ENCODE measurements at places on chromosomes 16 and 17.
A peak's percentile ranks its signal among the peaks of the same experiment; 100 is the strongest.

- DNase-seq, result no peak
Measured at GRCh38 chr17:4973256-4974114, 5.9 kb upstream of the SPAG7 start.

GRCh38 chr16:55146966-55147365, 177.0 kb upstream of the IRX6 start:
- no peak for DNase-seq

DNA sequence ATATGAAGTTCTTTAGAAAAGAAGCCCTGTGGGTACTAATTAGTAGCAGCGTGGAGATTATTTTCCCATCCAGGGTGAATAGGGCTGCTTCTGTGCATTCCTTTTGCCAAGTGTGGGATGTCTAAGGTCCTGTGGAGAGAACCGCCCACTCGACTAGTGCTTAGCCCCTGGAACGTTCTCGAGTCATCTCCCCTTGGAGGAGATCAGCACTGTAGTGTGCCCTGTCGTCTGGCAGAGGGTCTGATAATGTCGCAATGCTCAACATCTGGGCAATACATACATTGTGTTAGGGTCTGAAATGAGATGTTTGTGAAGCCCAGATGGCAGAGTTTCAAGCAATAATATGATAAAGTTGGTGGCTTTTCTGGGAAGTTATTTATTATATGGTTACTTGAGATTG, 64.8 kb downstream of the SPECC1 start:
- no peak for DNase-seq

DNA sequence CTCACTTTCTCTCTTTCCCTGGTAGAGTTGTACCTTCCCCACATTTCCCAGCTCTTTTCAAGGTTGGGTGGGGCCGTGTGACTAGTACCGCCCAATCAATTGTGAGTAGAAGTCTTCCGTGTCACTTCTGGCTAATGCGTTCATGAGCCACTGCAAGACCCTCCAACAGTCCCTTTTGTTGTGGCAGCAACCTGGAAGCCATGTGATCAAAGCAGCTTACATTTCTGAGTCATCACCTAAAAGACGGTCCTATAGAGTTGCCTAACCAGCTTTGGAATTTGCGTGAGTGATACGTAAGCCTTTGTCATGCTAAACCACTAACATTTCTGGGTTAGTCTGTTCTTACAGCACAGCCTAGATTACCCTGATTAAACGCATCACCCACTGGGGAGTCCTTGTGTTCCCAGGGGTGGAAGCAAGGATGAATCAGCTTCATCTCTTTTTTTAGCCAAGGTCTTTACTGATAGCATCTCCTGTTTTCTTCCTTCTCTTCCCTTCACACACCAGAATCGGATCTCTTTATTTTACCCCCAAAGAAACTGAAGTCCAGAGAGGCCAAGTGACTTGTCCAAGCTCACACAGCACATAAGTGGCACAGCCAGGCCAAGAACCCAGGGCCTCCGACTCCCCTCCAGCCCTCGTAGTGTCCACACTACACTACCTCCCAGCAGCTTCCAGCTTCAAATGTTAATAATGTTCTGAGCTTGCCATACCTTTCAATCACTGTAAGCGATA, 366.3 kb upstream of the XYLT1 start:
- DNase-seq, result no peak

DNA sequence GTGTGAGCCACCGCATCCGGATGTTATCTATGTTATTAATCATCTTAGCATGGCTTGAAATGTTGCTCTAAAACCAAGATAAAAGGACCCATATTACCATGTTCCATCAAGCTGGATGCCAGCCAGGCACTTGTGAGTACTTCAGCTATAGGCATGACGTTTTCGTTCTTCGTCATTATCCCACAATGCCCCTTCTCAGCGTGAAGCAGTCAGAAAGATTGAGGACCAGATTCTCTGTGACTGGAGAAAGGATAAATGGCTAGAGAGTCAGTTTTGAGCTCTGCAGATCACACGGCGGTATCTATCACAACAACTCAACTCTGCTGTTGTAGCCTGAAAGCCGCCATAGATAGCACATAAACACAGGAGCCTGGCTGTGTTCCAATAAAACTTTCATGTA, 29.8 kb upstream of the LCMT1 start:
- DNase-seq, result no peak

GRCh38 chr16:90031186-90031930, 12.1 kb upstream of the DBNDD1 start:
- no peak for DNase-seq

DNA sequence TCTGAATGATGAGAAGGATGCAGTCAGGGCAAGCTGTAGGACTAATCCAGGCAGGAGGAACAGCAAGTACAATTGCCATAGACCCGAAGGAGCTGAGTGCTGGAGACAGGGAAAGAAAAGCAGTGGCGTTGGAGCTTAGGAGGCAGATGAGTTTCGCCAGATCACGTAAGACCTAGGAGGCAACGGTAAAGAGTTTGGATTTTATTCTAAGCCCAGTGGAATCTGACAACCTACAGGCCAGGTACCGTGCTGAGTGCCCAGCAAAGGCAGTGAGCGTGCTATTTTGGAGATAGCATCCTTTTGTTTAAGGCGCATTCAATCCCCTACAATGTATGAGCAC, 1.2 kb downstream of the USP43 start:
- no peak for DNase-seq

- DNase-seq, result no peak
Measured at GRCh38 chr17:8155231-8155995, 3.2 kb upstream of the PER1 start.

DNA sequence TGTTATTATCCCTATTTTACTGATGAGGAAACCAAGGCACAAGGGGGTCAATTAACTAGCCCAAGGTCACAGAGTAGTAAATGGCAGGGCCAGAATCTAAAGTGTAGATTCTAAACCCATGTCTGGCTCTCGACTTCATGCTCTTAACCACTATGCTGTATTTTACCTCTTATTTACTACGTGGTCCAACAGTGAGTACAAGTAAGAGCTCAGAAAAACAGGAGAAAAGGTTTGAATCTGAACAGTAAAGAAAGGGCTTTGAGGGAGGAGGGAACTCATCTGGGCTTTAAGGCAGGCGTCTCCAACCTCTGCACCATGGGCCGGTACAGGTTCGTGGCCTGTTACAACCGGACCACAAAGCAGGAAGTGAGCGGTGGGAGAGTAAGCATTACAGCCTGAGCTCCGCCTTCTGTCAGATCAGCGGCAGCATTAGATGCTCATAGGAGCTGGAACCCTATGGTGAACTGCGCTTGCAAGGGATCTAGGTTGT, 62.9 kb downstream of the SMURF2 start:
- DNase-seq, result peak; percentile 60

DNA sequence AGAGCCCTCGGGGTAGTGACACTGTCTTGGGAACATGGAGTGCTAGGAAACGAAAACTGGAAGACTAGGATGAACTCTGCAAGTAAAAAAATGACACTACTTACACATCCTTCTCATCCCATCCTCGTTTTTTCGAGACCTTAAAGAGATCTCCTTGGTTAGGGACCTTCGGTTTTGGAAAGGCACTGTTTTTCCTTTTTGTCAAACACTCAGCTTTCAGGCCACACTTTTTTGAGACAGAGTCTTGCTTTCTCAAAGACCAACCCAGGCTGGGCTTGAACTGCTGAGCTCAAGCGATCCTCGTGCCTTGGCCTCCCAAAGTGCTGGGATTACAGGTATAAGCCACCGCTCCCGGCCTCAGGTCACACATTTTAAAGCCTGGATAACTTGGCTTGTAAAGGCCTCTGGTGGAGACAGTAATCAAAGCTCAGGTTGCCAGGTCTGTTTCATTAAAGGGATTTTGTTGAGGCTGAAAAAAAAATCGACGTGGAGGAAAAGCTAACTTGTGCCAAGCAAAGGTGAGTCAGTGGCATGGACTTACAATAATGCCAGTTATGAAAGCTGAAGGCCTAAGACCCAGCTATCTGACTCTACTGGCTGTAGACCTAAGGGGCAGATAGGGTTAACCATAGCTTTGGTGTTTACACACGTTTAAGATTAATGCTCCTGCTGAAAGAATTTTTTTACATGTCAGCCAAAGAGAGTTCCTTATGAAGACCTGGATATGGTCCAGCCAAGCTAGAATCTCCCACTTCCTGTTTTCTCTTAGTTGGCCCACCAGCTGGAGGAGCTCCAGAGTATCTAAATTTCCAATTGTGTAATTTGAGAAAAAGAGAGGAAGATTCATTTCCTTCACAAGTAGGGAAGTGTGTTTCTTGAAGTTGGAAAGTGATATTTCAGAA, 823 bp downstream of the NBR1 start:
- DNase-seq, result peak; percentile 34

DNA sequence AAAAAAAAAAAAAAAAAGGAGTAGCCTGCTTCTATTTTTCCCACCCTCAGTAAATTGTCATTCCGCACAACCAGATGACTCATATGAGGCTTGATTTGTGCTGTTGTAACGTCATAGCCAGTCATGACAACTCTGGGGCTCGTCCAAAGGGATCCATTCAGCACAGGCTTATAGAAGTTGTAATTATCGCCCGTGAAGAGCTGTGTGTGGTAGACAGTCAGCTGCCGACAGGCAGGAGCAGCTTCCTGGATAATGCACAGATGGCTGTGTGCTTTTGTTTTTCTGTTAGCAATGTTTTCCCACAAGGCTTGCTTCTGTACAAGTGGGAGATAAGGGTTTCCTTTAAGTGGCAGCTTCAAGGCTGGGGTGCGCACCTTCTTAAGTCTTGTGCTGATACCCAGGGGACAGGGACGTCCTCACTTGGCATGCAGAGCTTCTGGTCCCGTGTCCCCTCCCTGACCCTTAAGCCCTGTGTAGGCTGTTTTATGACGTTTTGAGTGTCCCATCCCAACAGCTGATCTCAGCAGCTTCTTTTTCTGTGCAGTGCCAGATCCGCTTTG, 26.0 kb downstream of the SNX29 start:
- no peak for DNase-seq

DNA sequence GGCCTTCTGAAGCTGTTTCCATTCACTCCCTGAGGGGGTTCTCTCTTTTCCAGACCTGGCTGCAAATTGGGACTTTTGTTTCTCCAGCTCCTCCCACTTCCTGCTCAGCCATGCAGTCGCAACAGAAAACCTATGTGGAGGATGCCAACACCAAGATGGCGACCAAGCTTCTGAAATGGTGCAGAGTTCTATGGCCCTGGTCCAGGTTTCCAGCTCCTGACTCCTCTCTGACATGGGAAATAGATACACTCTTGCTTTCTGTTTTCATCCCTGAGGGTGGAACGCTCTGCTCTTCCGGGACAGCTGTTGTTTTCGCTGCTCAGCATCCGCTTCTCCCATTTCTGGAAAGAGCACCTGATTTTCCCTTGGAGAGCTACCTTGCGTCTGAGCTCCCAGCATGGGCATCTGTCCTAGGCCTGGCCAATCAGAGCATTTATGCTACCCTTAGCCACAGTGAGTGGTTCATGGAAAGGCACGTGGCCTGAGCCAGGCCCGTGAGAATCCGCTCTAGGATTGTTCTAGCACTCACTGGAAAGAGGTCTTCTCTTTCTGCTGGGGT, 8.1 kb downstream of the GPRC5B start:
- no peak for DNase-seq

DNA sequence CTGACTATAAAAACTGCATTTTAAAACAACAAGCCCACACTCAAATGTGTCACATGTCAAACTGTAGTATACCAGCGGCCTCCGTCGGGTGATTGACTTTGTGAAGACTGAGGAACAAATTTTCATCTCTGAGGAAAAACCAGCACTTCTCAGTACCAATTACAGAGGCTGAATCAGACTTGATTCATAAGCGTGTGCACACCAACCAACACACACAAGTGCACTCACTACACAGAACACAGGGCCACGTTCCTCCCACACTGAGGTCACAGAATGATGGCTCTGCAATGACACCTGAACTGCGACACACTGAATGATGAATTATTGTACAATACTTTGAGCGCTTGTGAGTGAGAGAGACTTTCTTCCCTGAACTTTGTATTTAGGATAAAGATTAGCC, 29.6 kb downstream of the XPO6 start:
- no peak for DNase-seq

- no peak for DNase-seq
Measured at GRCh38 chr16:50444526-50444925, 75.7 kb upstream of the BRD7 start.

GRCh38 chr17:19768046-19768782, 20.1 kb upstream of the ALDH3A1 start:
- DNase-seq, result no peak

- DNase-seq, result no peak
Measured at GRCh38 chr16:17227278-17227677, 243.5 kb downstream of the XYLT1 start.

GRCh38 chr16:27641260-27641659, 91.3 kb downstream of the KATNIP start:
- DNase-seq, result no peak

DNA sequence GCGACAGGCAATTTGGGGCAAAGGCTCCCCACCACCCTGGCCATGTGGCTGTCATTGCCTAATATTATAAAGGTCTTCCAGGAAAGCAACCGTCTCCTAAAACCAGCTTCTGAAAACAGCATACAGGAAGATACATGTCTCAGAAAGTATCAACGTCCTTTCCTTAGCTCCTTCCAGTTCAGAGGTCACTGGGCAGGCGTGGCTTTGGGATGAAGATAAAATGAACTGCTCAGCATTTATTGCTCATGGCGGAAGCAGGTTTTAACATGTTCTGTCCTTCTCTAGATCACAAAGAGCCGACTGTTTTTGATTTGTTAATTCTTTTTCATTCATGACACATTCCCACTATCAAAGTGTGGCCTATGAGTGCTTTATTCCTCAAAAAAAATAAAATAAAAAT, 8.0 kb downstream of the CFAP20 start:
- no peak for DNase-seq

- no peak for DNase-seq
Measured at GRCh38 chr17:39772415-39772814, 34.7 kb downstream of the GRB7 start.

- DNase-seq, result no peak
Measured at GRCh38 chr16:10577305-10578202, 2.8 kb downstream of the EMP2 start.

DNA sequence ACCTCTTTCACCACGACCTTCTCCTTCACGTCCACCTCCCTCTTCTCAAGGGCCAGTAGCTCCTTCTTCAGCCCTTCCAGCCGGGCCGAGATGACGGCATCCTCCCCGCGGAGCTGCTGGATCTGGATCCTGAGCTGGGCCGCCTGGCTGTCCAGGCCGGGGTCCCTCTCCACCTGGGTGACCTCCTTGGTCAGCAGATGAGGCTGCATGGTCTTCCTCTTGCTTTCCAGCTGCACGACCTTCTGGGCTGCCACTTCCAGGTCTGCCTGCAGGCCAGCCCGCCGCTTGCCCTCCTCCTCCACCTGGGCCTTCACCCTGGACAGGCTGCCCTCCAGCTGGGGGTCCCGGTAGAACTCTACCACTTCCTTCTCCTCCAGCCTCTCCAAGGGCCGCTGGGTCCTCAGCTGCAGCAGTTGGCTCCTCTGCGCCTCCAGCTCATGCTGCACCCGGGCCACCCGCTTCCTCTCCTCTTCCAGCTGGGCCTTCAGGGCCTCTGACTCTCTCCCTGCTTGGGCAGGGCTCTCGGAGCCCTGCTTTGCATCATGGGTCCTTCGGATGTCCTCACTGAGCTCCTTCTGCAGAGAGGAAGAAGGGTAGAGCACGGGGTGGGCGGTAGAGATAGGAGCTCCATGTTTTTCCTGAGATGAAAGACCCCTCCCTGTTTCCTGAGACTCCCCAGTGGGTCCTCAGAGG, 9.5 kb downstream of the CDK3 start:
- no peak for DNase-seq

All from activated naive CD8-positive, alpha-beta T cell treated with anti-CD3 and anti-CD28 coated beads, Interleukin-2, amount 10 ng/mL, durations not matched to agents 7 days and 5 days (primary cell).